ENCODE measurements at places on chromosomes 6 and 20. TPM values are rescaled to one million over a fixed set of nuclear protein-coding genes. Genes with fewer than 3 reads are reported as not detected.

CST1 gene
- total RNA-seq = 0.50 TPM

BNIP5 gene
- not detected for total RNA-seq

FOXP4 gene
- 3.3 TPM for total RNA-seq

TMEM151B gene
- under 0.01 TPM for total RNA-seq

SIRPA gene
- 26.5 TPM for total RNA-seq

TFAP2A gene
- total RNA-seq = under 0.01 TPM

Measured in smooth muscle cell of trachea (primary cell).